Activated naive CD4-positive, alpha-beta T cell treated with anti-CD3 and anti-CD28 coated beads, Interleukin-2, amount 50 U/mL, for 72 hours (primary cell): ENCODE measurements at places on chromosomes 12 and 14. TPM values are rescaled to one million over a fixed set of nuclear protein-coding genes. Genes with fewer than 3 reads are reported as not detected.

KDM2B gene
- 28.9 TPM for total RNA-seq

APOLD1 gene
- total RNA-seq = 6.5 TPM

SIX6 gene
- not detected for total RNA-seq

ART4 gene
- total RNA-seq = not detected

C14orf180 gene
- not detected for total RNA-seq

DHRS2 gene
- total RNA-seq = 1.3 TPM

NRL gene
- total RNA-seq = 2.9 TPM

AICDA gene
- not detected for total RNA-seq

GDF3 gene
- not detected for total RNA-seq

LIN7A gene
- total RNA-seq = not detected

SLC4A8 gene
- 2.4 TPM for total RNA-seq

KRT3 gene
- total RNA-seq = not detected

GUCY2C gene
- total RNA-seq = not detected

SARNP gene
- total RNA-seq = 95.0 TPM

RASSF9 gene
- not detected for total RNA-seq

KRT75 gene
- total RNA-seq = not detected

MED13L gene
- total RNA-seq = 64.0 TPM

IRAK4 gene
- total RNA-seq = 31.0 TPM

ATN1 gene
- total RNA-seq = 29.9 TPM

TMEM52B gene
- not detected for total RNA-seq

PYGL gene
- total RNA-seq = 0.30 TPM

PDZRN4 gene
- not detected for total RNA-seq

CCDC85C gene
- total RNA-seq = 5.1 TPM

ZNF384 gene
- total RNA-seq = 92.6 TPM

SNRPF gene
- 56.2 TPM for total RNA-seq

VRTN gene
- not detected for total RNA-seq

SYT10 gene
- not detected for total RNA-seq

TAS2R14 gene
- total RNA-seq = 3.0 TPM

PPM1H gene
- not detected for total RNA-seq

MGP gene
- not detected for total RNA-seq

PRKAG1 gene
- total RNA-seq = 52.5 TPM

PLEKHD1 gene
- total RNA-seq = 0.12 TPM

PTPRB gene
- not detected for total RNA-seq

DPF3 gene
- 0.29 TPM for total RNA-seq

DPPA3 gene
- not detected for total RNA-seq

LUM gene
- total RNA-seq = not detected

TUBA1A gene
- 37.7 TPM for total RNA-seq

FAM222A gene
- total RNA-seq = 0.18 TPM

CLEC2A gene
- not detected for total RNA-seq

PLBD1 gene
- not detected for total RNA-seq
